ENCODE measurements at places on chromosomes 7 and 10. TPM values are rescaled to one million over a fixed set of nuclear protein-coding genes. Genes with fewer than 3 reads are reported as not detected.

The MEOX2 gene
- total RNA-seq = not detected

The WDR86 gene
- 2.6 TPM for total RNA-seq

DNA sequence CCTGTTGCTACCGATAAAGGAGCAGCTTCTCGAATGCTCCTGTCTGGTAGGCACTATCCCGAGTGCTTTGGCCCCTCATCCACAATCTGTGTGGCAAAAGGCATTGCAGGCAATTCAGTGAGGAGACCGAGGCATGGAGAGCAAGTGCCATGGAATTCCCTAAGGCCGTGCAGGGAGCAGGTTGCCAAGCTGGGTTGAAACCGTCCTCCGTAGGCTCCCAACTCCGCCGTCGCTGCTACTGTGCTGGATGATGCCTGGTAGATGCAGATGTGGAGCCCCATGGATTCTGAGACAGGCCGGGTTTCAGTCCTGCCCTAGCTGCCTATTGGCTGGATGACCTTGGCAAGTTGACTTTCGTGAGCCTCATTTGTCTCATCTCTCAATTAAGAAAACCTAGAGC lies 85.3 kb downstream of the EGFR start:
- DNase-seq = no peak
- no peaks in the 10 kb centered on the region for H3K27me3 ChIP-seq
- peaks cover 25% of the 10 kb centered on the region for H3K4me1 ChIP-seq
- no peaks in the 10 kb centered on the region for H3K36me3 ChIP-seq

- H3K27ac ChIP-seq = no peak overlapping the region
- no peak overlapping the region for H3K4me3 ChIP-seq
- no peaks in the 10 kb centered on the region for H3K36me3 ChIP-seq
- H3K27me3 ChIP-seq = no peaks in the 10 kb centered on the region
These were observed 183.4 kb downstream of the PIP4K2A start for GRCh38 chr10:22531008-22531407.

All from adrenal gland (tissue), 19 donors.